Stimulated activated CD8-positive, alpha-beta memory T cell treated with anti-CD3 and anti-CD28 coated beads, Interleukin-4, amount 100 ng/mL, for 1 hour (primary cell): ENCODE measurements at places on chromosomes 2 and 18.

DNA sequence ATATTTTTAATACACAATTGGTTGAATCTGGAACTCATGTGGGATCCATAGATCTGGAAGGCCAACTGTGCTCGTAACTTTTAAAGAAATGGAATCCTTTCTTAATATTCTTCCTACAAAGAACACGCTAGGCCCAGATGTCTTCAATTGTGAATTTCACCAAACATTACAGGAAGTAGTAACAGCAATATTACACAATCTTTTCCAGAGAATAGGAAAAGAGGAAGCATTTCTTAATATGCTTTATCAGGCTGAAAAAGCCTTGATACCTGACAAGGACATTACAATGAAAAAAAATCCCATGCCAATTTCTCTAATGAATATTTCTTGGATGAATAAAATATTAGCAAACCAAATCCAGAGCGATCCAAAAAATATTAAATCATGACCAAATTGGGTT lies 80.3 kb upstream of the HAAO start:
- DNase-seq: no peak

DNA sequence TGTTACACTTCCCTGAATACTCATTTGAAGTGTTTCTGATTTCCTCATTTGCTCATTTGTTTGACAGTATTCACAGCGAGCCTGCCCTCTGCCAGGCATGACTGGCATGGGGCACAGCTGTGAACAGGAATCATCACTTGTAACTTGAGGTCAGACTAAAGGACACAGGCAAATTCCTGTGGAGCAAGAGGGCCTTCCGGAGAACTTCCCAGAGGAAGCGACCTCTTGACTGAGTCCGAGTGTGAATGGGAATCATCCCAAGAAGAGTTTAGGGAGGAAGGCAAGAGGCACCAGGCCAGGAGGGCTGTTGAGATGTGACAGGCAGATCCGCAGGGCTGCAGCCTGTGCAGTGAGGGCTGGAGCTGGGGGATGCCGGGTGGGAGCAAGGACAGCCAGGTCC lies 45.4 kb downstream of the LIMS1 start:
- no peak for DNase-seq

GRCh38 chr2:234450431-234451124 lies 46.3 kb downstream of the ARL4C start:
- no peak for DNase-seq

DNA sequence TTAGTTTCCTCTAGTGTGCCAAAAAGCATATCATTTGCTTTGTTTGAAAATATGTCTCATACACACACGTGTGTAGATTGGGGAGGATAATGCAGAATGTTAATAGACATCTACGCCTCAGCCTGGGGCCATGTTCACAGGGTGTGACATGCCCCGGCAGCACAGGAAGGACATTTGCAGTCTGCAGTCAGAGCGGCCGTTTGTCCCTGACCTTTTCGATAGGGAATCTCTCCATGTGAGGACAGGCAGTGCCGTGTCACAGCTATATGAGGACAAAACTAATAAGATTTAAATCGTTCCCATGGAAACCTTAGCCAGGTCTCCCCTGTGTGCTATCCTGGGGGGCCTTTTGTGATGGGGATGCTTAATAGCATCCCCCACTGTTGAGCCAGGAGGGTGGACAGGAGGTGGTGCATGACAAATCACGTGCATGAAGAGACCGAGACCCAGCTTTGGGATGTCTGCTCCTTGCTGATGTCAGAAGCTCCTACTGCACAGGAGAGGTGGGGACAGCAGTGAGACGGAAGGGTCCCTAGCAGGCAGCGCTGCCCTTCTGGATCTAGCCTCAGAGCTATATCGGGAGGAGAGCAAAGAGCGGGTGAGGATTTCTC lies 100.6 kb downstream of the RNF144A start:
- no peak for DNase-seq

DNA sequence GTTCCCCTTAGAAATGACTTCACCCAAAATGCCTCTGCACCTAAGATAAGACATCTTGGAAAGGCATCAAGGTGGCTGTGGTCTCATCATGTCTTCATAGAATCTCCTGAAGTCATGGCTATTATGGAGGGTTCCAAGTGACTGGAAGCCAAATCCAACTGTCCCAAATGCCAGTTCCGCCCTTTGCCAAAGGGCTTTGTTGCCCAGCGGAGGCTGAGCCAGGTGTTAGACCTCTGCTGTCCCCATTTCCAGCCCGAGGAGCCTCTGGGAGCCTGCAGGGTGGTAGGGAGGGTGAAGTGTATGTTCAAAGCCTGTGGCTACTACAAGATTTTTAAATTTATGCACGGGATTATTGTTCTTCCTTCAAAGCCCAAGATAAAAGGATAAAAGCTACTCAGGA lies 25.7 kb downstream of the RHOB start:
- no peak for DNase-seq

DNA sequence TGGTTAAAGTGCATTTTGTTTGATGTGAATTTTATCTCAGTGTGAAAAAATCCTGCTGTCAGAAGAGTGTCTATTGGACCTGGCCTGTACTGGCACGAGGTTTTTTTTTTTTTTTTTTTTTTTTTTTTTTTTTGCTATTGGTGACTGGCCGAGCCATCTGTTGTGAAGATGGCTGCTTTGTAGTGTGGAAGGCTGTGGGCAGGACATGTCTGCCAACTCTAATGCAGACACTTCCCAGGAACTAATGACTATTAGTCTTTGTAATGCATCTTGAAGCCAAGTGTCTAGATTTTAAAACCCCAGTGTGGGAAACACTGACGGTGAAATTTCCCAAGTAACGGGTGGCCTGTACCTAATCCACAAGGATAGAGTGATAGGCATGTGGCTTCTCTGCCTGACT lies 34.3 kb downstream of the ZAP70 start:
- no peak for DNase-seq

GRCh38 chr2:117832905-117833613 lies 18.6 kb downstream of the DDX18 start:
- no peak for DNase-seq

GRCh38 chr2:128261245-128262128 lies 57.2 kb downstream of the HS6ST1 start:
- DNase-seq: no peak

DNA sequence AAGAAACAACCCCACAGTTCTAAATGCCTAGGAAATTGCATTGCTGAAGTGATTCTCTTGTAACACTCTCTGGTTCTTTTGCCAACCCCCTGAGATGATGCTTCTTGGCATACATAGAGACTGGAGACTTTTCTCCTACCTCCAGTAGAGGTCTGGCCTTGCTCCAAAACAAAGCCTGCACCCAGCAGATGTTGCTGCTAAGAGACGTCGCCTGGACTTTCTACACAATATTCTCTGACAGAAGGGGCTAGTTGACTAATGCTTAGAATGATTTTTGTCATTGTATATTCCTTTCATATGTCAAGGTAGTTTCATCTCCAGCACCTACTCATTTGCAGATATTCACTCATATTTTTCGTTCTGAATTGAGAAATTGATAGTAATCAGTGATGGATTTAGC lies 24.6 kb downstream of the SOWAHC start:
- no peak for DNase-seq

DNA sequence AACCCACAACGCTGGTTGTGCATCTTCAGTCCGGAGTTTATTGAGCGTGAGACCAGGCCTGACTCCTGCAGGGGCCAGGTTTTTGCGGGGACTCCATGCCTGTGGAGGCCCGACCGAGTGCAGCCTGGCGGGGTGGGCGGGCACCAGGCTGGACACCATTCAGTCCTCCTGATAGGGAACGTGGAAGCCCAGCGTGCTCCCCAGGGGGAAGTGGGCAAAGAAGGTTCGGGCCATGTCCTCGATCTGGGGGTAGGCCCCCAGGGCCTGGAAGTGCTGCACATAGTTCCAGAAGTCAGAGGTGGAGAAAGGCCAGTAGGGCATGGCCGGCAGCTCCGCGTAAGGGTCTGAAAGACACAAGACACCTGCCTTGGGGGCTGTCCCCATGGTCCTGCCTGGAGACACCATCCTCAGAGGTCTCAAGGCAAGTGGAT lies 1.4 kb downstream of the OTOS start:
- DNase-seq: no peak

- no peak for DNase-seq
Observed at GRCh38 chr2:20184067-20184938, 40.6 kb downstream of the SDC1 start.

DNA sequence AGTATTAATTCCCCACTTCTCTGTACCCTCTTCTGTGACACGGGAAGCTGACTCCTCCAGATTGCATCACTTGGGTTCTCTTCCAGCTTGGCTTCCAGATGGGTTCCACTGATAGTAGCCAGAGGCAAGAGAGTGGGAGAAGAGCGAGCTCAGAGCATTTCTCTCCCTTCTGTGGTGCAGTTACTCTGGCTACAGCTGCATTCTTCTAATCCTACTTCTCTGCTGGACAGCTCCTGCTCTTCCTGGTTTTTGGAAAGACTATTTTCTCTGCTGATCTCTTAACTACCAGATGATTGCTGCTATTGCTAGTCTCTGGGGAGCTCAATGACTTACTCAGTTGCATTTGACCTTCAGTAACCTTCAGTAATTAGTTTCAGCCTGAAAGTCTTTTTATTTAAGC lies 187.5 kb upstream of the MAP2 start:
- no peak for DNase-seq

- DNase-seq: no peak
Observed at GRCh38 chr2:128735296-128735960, 416.8 kb upstream of the HS6ST1 start.

DNA sequence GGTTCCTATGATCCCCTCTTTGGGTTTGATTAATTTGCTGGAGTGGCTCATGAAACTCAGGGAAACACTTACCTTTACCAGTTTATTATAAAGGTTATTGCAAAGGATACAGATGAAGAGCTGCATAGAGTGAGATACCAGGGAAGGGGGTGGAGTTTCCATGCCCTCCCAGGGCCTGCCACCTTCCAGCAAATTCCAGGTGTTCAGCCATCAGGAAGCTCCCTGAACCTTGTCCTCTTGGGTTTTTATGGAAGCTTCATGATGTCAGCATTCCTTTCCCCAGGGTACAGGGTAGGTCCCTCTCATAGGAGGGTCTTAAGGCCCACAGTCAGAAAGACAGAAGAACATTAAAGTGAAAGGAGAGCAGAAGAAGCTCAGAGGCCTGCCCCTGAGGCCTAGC lies 123.9 kb upstream of the DCC start:
- DNase-seq: no peak

DNA sequence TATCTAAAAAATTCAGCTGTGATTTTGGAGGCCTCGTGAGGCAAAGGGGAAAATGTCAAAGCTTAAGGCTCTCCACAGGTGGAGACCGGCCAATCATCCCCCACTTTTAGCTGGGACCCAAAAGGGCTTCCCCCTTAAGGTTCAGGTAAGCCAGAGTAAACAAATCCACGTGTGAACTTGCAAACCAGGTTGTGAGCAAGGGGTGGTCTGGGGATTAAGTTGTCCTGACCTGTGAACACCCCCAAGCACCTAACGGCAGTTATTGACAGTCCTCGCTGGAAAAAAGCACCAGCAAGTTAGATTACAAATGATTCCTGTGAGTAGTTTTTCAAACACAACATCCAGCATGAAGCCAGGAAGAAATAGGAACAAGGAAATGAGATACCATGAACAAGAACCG lies 42.9 kb downstream of the MYO7B start:
- DNase-seq: no peak

DNA sequence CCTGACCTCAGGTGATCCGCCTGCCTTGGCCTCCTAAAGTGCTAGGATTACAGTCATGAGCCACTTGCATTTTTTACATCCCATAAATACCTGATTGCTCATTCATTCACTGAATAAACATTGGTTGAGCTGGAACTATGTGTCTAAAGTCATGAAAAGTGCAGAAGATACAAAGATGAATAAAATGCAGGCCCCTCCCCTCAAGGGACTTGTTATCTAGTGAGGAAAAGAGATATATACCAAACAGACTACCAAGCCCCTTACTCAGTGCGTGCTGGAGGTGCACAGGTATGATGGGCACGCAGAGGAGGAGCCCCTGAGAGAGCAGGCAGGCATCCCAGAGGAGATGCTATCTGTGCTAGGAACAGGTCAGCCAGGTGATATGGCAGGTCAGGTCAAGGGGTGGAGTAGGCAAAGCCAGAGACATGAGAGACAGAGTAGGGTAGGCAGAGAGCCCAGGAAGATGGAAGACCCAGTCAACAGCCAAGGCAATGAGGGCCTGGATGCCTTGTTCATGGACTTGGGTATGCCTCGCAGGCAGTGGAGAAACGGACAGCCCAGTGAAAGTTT lies 7.7 kb downstream of the FHL2 start:
- DNase-seq: no peak

DNA sequence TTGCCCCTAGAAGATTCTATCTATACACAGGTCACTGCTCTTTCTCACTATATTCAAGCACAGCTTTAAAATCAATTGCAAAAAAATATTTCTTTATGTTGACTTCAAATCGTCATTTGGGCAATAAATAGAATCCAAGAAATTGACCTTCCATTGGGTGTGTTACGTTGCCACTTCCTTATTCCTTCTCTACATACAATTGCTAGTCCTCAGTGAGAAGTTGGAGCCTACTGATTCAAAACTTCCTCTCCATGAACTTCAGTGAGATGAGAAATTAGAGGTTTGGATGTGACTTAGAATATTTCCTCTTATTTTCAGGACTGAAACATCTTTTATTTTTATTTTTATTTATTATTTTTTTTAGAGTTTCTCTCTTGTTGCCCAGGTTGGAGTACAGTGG lies 40.3 kb downstream of the PMAIP1 start:
- no peak for DNase-seq

GRCh38 chr2:169715379-169716237 lies 18.0 kb upstream of the KLHL23 start:
- no peak for DNase-seq

- no peak for DNase-seq
Observed at GRCh38 chr2:65661980-65662653, 229.7 kb upstream of the SPRED2 start.

DNA sequence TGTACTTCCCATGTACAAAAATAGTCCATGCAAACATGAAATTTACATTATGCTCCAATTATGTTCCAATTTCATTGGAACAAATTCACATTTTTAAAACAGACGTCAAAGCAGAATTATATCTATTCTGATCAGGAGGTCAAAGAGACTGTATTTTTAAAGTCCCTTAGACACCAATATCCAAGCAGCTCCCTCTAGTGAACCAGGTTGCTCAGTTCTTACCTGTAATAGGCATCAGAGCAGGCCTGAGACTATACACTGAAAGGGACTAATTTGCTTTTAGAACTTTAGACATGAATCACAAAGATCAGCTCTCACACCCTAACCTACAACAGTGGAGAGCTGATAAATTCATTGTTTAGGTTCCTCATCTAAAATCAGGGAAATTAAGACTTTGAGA lies 273.9 kb downstream of the MBD2 start:
- no peak for DNase-seq

- DNase-seq: no peak
Observed at GRCh38 chr2:59277671-59278070, 1036.5 kb upstream of the FANCL start.

- DNase-seq: no peak
Observed at GRCh38 chr2:8259106-8259840, 422.6 kb upstream of the ID2 start.
